ENCODE measurements at places on chromosomes 2 and 18.

GRCh38 chr2:37892436-37893114 lies 32.5 kb upstream of the RMDN2 start:
- DNase-seq, result no peak

- DNase-seq, result no peak
Observed at GRCh38 chr18:44651478-44651877, 29.2 kb upstream of the SETBP1 start.

DNA sequence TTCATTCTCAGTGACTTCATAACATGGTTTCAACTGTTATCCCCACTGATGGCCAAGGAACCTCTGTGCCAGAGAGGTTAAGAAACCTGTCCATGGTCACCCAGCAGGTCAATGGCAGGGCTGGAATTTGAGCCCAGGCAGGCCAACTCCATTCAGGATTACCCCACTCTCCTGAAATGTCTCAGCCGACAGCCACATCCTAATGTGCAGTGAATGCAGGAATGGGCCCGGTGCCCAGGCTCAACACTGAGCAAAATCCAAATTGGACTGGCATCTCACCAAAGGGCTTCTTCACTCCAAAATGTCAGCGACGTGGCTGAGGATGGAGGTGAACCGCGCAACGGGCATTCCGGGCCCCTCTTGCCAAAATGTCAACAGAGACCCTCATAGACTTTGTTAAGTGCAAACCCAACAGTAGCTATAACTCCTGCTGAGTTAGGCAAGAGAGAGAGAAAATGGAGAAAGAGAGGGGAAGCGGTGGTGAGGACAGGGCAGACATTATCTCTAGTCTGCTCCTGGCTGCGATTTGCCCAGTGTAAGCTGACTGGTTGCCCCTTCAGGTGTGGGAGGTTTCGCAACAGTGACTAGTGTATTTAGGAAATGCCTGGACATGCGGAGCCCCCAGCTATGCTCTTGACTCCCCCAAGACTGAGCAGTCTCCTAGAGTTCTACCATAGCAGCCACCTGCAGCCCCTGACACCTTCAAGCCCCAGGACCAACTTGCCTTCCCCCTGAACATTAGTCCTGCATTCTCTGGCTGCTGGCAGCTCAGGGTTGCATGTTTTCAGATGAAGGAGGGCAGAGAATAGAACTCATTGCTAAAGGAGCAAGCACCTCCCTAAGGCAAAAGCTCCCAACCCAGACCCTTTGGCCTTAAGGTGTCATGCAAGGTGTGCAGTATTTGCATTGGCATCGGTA lies 167.7 kb downstream of the ANAPC1 start:
- DNase-seq, result no peak

GRCh38 chr2:65198737-65199136 lies 28.9 kb upstream of the ACTR2 start:
- no peak for DNase-seq

- DNase-seq, result no peak
Observed at GRCh38 chr18:607930-608329, 11.1 kb downstream of the CLUL1 start.

DNA sequence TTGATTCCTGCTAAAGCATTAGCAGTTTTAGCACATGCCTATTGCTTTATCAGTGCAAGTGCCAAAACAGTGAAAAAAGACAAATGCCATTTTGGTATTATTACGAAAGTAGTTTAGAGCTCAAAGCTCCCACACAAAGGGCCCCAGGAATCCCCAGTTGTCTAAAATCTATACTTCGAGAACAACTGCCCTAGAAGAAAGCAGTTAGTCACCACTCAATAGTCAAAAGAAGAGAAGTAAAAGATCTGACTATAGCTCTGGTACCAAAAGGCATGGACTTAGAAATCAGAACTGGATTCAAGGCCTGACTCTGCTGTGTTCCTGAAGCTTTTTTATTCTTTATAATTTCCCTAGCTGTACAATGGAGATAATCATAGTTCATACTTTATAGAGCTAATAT lies 21.8 kb downstream of the SCN3A start:
- no peak for DNase-seq

DNA sequence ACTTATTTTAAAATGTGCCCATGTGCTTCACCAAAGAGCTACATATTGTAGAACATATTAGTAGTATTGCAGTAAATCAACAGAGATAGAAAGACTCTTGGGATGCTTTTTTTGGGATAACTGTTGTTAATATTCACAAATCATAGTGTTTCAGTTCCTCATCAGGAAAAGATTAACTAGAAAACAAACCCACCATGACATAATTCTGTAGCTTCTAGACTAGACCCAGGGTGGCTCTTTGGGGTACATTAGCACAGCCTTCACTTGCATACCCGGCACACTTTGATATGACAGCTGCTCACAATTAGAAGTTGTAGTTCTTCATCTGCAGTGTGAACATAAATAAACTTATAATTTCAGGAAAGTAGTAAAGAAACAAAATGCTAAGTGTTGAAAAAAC lies 154.2 kb downstream of the ATP9B start:
- DNase-seq, result no peak

DNA sequence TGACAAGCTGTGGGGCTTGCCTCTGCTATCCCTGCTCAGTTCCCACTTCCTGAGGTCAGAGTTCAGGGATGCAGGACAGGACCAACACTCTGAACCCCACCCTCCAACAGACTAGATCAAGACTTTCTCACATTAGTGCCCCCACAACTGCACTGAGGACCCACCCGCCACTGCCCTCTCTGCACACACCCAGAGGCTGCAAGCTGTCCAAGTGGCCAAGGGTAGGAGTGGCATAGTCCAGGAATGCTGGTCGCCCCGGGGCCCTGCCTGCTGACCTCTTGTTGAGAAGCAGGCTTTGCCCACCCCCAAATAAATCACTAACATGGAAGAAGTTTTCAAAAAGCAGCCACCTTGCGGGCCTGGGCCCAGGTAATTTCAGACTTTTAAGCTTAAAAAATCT lies 5.5 kb upstream of the KIF1A start:
- DNase-seq, result no peak

DNA sequence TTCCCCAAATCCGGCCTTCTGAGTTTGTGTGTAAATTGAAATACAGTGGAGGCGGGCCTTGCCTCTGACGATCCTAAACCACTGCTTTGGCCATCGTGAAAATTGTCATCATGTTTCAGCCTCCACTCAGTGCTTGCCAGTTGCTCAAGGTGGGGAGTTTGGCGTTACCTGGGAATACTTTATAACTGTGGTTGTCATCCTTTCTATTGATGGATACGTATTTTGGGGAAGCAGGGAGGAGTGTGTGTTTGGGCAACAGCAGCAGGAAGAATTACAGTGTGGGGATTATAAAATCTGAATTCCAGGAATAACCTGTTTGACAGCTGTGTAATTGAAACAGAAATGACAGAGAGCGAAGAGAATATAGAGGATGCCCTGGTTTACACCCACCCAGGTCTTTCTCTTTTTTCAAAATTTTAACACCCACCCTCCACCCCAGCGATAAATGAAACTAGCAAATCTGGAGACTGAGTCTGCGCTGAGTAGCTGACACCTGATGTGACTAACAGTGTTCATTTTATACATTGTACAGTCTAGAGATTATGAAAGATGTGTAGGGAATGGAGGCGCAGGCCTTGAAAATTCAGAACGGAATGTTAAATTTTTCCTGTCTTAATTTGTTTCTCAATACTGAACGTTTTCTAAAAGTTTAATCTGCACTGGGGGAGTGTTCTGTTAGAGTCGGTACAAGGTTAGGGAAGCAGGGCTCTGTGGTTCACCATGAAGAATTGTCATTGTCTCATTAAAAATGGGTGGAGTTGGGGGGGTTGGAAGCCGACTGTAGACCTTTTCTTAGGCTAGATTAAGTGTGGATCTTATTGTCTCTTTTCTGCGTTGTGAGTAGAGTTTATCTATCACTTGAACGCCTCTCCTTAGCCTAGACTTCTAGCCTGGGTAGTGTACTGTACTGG lies 1.6 kb downstream of the MAP4K4 start:
- peak; percentile 34 for DNase-seq

- DNase-seq, result no peak
Observed at GRCh38 chr18:43662657-43663056, 385.4 kb upstream of the SYT4 start.

GRCh38 chr2:38602136-38602731 lies 494 bp downstream of the HNRNPLL start:
- peak; percentile 31 for DNase-seq

- DNase-seq, result peak; percentile 19
Observed at GRCh38 chr2:174868878-174869277, 104.6 kb upstream of the CHRNA1 start.

GRCh38 chr2:133812826-133813617 lies 244.8 kb upstream of the NCKAP5 start:
- peak; percentile 10 for DNase-seq

DNA sequence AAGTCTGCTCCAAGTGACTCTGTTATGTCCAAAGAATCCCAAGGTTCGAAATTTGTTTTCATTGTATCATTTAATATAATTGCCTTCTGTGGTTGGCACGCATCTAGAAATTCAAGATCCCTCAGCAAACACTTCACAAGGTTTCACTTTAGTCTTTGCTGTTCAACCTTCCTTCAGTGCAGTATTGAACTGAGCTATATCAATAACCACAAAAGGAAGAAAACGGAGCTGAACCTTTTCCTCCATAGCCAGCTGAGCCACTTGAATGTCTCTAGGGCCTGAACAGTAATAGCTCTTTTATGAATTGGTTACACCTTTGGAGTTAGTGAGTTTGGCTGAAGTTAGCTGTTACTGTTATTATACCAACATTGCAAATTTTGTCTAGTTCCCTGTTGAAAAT lies 357.7 kb upstream of the HNRNPA3 start:
- no peak for DNase-seq

DNA sequence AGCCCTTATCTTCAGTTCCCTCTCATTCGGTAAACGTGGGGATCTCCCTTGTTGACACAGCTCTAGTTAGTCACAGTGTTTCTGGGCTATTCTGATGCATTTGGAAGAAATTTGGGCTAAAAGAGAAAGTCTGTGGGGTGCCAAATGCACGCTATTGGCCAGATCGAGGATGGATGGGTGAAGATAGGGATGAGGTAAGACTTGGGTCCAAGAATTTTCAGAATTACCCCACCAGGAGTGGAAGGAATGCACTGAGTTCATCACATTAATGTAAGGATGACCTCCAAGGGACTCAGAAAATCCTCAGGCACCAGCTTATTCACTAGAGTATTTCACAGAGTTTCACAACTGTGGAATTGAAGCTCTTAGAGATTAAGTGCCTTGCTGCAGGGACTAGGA lies 49.3 kb downstream of the NRP2 start:
- DNase-seq, result no peak

GRCh38 chr2:96869281-96869821 lies 529 bp downstream of the SEMA4C start:
- peak; percentile 12 for DNase-seq

- no peak for DNase-seq
Observed at GRCh38 chr2:179311101-179311500, 46.5 kb upstream of the SESTD1 start.

DNA sequence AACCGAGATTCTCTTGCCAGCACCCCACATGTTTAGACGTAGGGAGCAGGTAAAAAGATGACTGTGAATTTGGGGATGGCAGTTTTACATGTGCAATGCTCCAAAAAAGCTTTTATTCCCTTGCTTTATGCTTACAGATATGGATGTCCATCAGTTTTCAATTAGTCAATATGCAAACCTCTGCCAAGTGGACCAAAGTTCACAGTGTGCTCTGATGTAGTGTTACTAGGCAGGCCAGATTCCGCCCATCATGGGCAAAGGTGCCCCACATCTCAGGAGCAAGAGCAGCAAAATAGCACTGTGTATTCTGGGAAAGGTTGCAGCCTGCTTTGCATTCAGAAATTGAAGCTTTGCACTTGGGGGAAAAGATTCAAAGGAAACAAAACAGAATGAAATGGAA lies 329.7 kb upstream of the ZEB2 start:
- no peak for DNase-seq

GRCh38 chr2:214192711-214193110 lies 218.1 kb upstream of the VWC2L start:
- no peak for DNase-seq

DNA sequence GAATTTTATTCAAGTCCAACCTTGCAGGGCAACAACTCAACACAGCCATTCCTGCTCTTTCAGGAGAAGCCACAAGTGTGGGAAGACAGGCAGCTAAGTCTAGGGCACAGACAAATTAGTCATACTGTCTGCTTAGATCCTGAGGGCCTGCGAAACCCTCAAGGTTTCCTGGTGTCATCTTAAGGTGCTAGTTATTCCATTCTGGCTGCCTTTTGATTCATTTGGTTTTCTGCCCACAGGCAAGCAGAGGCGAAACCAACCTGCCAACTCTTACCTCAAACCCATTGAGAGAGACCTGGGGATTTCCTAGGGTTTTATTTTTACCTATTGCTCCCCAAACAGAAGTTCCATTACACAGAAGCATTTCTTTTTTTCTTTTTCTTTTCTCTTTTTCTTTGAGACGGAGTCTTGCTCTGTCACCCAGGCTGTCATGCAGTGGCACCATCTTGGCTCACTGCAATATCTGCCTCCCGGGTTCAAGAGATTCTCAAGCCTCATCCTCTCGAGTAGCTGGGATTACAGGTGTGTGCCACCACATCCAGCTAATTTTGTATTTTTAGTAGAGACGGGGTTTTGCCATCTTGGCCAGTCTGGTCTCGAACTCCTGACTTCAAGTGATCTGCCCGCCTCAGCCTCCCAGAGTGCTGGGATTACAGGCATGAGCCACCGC lies 23.7 kb upstream of the SCYGR1 start:
- DNase-seq, result no peak

GRCh38 chr18:74722237-74722636 lies 124.6 kb downstream of the ZNF407 start:
- no peak for DNase-seq

GRCh38 chr18:23077493-23078256 lies 57.6 kb upstream of the CABLES1 start:
- DNase-seq, result peak; percentile 68

DNA sequence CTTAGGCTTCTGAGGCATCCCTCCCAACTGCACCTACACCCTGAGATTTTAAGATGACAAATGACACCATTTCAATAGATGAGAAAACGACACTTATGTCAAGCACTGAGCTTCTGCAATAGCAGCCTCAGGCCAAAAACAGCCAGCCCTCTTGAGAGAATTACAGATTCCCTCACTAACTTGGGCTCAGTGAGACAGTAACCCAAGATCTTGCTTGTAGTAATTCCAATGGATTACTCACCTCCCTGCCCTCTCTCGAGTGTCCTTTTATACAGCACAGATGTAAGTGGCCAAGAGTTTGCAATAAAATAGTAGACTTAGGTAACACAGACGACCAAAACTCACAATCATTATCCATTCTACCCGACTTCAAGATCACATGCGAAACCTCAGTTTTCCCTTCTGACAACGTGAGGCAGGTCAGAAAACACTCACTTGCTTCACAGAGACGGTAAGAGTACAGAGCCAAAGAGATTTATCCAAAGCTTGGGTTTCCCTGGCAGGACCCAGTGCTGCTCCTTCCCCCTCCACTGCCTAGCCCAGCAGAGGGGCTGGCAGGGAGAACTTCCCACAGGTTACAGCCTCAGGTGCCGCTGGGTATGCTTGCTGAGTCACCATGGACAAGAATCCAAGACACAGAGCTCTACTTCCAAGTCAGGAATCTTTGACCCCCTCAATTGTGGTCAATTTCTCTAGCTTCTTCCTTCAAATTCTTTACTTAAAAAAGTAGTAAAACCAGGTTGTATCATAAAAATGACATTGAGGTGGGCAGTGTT lies 181.4 kb downstream of the MYO5B start:
- DNase-seq, result no peak

All from HT-29 (cell line).